Suprapubic skin (tissue), 4 donors: ENCODE measurements at places on chromosomes 6 and 20. TPM values are rescaled to one million over a fixed set of nuclear protein-coding genes. Genes with fewer than 3 reads are reported as not detected.

GRCh38 chr6:4388675-4389074 lies 253.3 kb upstream of the ECI2 start:
- H3K27me3 ChIP-seq, result no peaks in the 10 kb centered on the region
- no peaks in the 10 kb centered on the region for H3K4me1 ChIP-seq
- no peak for DNase-seq
- H3K4me3 ChIP-seq, result no peak overlapping the region
- H3K36me3 ChIP-seq, result no peaks in the 10 kb centered on the region
- H3K27ac ChIP-seq, result no peak overlapping the region

DNA sequence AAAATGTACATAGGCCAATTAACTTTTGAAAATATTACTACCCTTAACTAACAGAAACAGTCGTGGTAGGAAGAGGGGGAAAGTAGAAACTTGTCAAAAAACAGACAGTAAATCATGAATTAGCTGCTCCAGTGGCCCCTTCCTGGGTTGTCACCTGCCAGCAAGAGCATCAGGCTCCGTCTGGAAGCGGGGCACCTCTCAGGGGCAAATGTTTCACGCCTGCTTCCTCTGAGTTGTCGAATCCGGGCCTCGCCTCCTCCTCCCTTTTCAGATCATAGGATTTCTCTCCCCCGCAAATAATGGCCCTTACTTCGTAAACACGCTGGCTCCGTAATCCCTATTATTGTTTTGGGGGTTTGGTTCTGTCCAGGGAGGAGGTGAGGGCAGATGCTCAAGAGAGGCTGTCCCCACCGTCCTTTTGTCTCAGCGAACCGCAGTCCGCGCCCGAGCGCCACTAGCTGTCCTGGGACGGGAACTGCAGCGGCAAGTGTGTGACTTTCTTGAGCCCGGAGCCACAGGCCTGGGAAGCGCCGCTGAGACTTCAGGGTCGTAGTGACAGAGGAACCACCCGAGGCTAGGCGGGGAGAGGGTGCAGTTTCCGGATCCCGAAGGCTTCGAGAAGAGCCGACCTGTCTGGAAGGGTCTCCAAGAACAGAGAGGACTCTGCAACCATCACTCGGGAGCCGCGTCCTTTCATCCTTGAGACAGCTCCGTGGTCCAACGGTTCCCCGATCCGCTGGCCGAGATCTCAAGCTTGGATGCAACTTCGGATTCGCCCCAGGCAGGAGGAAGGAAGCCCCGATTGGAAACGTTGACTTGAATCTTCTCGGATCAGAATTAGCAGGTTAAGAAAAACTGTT lies 214.5 kb upstream of the ZNF184 start:
- peaks cover 12% of the 10 kb centered on the region for H3K4me1 ChIP-seq
- peaks cover 19% of the 10 kb centered on the region for H3K27me3 ChIP-seq
- DNase-seq, result peak; percentile 75
- no peaks in the 10 kb centered on the region for H3K36me3 ChIP-seq
- peak overlapping the region; percentile 57 for H3K4me3 ChIP-seq
- H3K27ac ChIP-seq, result no peak overlapping the region

DNA sequence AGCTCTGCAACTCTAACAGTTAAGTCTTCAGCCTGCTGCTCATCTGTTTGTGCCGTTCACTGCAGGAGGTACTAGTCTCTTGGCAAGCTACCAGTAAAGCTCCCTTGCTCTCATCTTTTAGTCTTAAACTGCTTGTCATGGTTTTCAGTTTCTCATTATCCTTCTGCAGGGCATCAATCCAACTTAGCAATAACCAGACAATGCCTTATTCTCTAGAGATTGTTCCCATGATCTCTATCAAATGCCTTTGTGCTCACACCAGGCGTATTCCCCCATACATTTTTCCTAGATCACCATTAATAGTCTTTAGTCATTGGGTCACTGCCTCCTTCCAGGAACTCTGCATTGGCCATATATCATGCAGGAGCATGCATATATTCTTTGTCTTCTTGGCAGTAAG lies 171.3 kb downstream of the GRM1 start:
- DNase-seq, result no peak
- H3K27me3 ChIP-seq, result no peaks in the 10 kb centered on the region
- no peak overlapping the region for H3K27ac ChIP-seq
- H3K36me3 ChIP-seq, result no peaks in the 10 kb centered on the region
- H3K4me1 ChIP-seq, result no peaks in the 10 kb centered on the region
- no peak overlapping the region for H3K4me3 ChIP-seq

GRCh38 chr6:29419516-29419915 lies 4.8 kb downstream of the OR12D1 start:
- H3K36me3 ChIP-seq, result no peaks in the 10 kb centered on the region
- no peak for DNase-seq
- H3K27me3 ChIP-seq, result no peaks in the 10 kb centered on the region
- no peak overlapping the region for H3K27ac ChIP-seq
- H3K4me1 ChIP-seq, result no peaks in the 10 kb centered on the region

- no peaks in the 10 kb centered on the region for H3K36me3 ChIP-seq
- H3K27ac ChIP-seq, result no peak overlapping the region
- no peak for DNase-seq
- no peak overlapping the region for H3K4me3 ChIP-seq
These were observed 503 bp upstream of the GPLD1 start for GRCh38 chr6:24489881-24490280.

DNA sequence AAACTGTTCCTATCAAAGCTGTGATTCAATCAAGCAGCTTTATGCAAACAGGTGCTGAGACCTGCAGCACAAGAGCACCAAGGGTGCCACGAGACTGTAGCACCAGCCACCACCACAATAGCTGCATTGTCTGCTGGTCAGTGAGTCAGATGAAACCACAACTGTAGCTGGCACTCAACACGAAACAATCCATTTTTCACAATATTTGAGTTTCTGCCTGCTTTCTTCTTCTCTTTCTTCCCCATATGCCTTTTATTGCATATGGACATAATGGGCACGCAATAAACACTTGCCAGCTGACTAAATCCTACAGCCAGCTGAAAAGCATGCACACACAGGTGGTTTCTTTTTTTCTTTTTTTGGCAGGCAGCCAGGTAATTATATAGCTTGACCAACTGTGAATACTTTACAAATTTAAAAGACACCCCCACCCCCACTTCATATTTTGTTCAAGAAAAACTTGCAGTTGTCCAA lies 16.6 kb downstream of the SLC2A12 start:
- no peaks in the 10 kb centered on the region for H3K36me3 ChIP-seq
- peaks cover 3% of the 10 kb centered on the region for H3K4me1 ChIP-seq
- no peak for DNase-seq
- H3K4me3 ChIP-seq, result no peak overlapping the region
- no peaks in the 10 kb centered on the region for H3K27me3 ChIP-seq

GRCh38 chr20:51837436-51837835 lies 35.1 kb upstream of the SALL4 start:
- no peak overlapping the region for H3K27ac ChIP-seq
- H3K36me3 ChIP-seq, result no peaks in the 10 kb centered on the region
- no peak for DNase-seq
- no peak overlapping the region for H3K4me3 ChIP-seq

DNA sequence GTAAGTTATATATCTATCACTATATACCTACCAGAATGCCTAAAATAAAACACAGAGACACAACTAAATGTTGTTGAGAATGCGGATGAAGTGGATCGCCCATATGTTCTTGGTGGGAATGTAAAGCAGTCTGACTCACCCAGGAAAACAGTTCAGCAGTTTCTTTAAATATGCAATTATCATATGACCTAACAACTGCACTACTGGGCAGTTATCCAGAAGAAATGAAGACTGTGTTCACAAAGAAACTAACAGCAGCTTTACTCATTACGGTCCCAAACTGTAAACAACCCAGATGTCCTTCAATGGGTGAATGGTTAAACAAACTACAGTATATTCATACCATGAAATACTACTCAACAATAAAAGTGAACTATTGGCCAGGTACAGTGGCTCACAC lies 14.3 kb upstream of the ZC3H12D start:
- H3K4me1 ChIP-seq, result peaks cover under 1% of the 10 kb centered on the region
- no peak overlapping the region for H3K27ac ChIP-seq
- H3K4me3 ChIP-seq, result no peak overlapping the region
- H3K36me3 ChIP-seq, result no peaks in the 10 kb centered on the region
- no peak for DNase-seq

DNA sequence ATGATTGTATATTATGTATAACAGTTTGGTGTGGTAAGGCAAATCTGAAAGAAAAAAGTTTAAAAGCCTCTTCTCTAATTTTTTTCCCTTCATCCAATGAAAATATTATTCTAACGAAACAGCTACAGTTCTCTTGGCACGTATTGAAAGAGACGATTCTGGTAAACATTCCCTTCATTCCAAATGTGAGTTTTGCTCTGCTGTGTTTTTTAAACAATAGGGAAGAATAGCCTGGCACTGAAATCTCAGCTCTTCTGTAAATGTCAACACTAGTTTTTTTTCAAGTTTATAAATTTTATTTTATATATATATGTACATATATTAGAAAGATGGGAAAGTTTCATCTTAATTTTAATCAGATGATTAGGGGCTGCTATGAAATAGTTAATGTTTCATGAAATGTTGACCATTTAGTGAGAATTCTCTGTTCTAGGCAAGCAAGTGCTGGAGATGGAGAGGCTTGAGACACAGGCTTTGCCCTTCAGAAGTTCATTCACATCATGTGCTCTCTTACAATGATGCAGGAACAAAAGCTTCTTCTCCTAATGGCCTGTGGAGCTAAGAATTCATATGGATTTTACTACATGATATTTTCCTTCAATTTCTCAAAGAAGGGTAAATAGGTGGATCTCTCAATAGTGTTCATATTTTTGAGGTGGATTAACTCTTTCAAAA lies 4.1 kb downstream of the PAQR8 start:
- H3K27me3 ChIP-seq, result peaks cover 6% of the 10 kb centered on the region
- H3K4me1 ChIP-seq, result peaks cover 23% of the 10 kb centered on the region
- DNase-seq, result no peak
- H3K4me3 ChIP-seq, result no peak overlapping the region

GRCh38 chr6:25462235-25462897 lies 183.2 kb downstream of the CARMIL1 start:
- H3K36me3 ChIP-seq, result no peaks in the 10 kb centered on the region
- H3K4me1 ChIP-seq, result no peaks in the 10 kb centered on the region
- H3K4me3 ChIP-seq, result no peak overlapping the region

DNA sequence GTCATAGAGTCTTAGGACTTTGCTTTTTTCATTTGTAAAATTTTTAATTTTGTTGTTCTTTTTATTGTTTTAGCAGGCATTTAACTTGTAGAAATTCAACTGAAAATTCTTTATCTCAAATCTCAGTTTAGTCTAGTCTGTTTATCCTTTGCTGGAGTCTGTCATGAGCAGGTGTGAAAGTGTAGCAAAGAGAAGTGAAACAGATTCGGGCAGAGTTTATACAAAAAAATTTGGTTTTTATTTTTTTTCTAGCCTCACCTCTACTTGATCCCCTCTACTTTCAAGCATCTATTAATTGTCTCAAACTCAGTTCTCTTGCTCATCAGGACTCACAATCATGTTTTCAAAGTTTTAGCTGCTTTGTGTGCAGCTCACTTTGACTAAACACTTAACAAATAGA lies 655.2 kb downstream of the HDGFL1 start:
- no peaks in the 10 kb centered on the region for H3K27me3 ChIP-seq
- DNase-seq, result no peak
- H3K4me3 ChIP-seq, result no peak overlapping the region
- no peaks in the 10 kb centered on the region for H3K36me3 ChIP-seq
- no peaks in the 10 kb centered on the region for H3K4me1 ChIP-seq
- H3K27ac ChIP-seq, result no peak overlapping the region

DNA sequence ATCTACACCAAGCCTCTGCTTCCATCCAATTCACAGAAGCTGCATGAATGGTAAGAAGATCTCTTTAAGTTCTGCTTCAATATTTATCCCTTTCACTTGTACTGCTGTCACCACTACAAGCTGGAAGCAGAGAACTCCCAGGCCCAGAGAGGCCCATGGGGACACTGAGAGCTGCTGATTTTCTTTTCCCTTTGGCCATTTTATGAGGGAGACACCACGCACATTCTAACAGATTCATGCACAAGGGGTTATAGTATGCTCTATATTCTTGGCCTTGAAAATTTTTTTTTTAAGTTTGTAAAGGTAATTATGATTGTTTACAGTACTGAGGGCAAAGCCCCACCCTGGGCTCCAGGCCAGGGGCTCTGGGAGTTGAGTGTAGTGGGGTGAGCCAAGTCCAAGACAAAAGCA lies 88.4 kb downstream of the MYB start:
- H3K27ac ChIP-seq, result no peak overlapping the region
- DNase-seq, result no peak
- H3K4me3 ChIP-seq, result no peak overlapping the region
- peaks cover 15% of the 10 kb centered on the region for H3K4me1 ChIP-seq
- H3K27me3 ChIP-seq, result no peaks in the 10 kb centered on the region

DNA sequence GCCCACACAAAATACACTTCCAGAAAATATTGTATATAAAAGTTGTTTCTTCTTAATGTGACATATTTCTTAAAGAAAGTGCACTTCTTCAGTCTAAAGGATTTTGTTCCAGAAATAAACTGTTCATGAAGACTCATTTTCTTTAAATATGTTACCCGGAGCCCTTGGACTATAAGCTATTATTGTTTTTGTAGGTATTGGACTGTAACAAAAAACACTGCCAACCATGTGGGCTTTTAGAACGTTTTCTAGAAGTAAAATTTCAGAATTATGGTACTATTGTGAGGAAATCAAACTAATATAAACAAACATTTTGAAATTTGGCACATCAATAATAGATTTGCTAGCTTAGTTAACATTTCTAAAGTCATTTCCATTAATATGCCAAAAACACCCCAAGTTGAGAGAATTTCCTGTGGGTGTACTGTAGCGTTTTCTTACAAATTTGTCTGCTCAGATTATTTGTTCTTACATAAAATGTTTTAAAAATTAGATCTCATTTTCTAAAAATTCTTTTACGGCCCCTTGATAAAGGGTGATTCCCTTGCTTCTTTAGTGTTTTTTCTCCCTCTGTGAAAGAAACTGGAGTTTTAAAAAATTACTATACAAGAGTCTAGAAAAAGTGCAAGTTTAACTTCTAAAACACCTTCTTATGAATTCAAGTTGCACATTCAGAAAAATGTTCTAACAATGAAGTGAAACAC lies 3.4 kb downstream of the NKX2-4 start:
- no peak for DNase-seq
- peaks cover 84% of the 10 kb centered on the region for H3K27me3 ChIP-seq
- H3K36me3 ChIP-seq, result peaks cover 13% of the 10 kb centered on the region
- no peak overlapping the region for H3K4me3 ChIP-seq
- H3K4me1 ChIP-seq, result peaks cover 26% of the 10 kb centered on the region

DNA sequence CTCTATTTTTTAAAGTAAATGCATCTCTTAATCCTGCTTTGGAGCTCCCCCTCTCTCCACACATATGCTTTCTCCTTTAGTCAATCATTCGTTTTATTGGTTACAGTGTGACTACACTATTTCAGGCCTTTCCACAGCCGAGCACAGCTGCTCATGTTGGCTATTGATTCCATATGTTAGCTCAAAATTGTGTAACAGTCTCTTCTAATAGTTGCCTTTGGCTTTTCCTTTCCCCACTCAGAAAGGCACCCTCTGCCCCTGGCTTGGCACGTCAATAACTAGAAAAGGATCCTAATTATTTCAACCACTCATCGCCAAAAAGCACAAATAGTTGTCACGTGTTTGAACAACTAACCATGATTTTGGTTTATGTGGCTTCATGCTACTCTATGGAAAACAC lies 410.3 kb upstream of the SLC35B3 start:
- no peaks in the 10 kb centered on the region for H3K27me3 ChIP-seq
- H3K4me3 ChIP-seq, result no peak overlapping the region
- H3K27ac ChIP-seq, result no peak overlapping the region
- DNase-seq, result no peak

IPCEF1 gene
- 4.2 TPM for total RNA-seq

TMEM217 gene
- 2.6 TPM for total RNA-seq

SUMO4 gene
- total RNA-seq, result 3.9 TPM

ZSCAN31 gene
- 10.8 TPM for total RNA-seq

DEFB114 gene
- not detected for total RNA-seq
